ENCODE measurements at places on chromosomes 2 and 18.

DNA sequence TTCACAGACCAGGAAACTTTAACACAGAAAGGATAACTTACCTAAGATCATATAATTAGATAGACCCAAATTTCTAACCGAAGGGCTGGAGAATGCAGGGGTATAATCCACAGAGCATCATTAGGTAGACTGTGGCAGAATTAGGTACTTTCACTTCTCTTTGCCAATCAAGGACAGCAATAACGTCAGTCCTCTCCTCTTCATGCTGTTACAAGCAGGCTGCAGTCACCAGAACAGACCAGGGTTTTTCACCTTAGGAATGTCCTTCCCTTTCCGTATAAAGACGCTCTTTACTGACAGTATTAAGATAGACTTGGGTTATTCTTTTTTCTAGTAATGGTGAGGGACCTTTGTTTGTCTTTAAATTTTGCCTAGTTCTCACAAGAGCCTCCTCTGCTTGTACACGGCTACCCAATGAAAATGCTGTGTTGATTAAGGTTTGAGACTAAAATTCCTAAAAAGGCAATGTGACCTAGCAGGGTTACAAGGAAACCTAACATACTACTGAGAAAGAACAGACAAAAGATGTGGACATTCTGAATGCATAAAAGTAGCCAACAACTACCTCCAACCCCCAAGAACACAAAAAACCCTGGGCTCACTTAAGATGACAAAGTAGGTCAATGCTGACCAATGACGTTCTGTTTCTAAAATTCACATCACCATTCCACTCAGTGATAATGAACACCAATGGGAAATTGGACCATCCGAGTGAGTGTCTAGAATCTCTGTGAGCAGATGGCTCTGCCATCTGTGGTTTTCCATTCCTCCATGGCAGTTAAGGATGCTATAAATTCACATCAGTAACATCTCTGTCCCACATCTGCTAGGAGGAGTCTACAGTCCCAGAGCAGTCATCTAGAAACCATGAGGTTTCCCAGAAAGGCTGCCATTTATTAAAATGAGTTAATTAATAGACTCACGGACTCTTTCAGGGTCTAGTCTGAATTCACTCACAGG lies 2.1 kb downstream of the PDIA6 start:
- DNase-seq = no peak

GRCh38 chr2:74291218-74291544 lies 52.0 kb downstream of the SLC4A5 start:
- no peak for DNase-seq

DNA sequence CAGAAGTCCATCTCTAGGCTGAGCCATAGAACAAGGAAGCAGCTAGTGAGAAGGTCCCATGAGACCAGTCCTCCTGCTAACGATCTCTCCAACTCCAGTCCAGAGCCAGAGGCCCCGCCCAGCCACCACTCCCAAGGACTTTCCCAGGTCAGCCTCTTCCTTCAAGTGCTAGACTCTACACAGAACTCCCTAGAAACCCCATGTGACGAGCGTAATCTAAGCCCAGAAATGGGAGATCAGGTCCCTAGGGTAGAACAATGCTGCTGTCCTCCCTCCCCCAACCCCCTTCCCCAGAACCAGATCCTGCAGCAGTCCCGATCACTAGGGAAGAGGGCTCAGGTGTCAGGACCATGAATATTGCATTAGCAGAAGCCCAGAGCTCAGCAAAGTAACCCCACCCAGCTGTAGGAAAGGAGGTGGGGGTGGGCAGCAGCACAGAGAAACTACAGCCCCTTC lies 6.9 kb downstream of the DCTN1 start:
- DNase-seq = no peak

GRCh38 chr2:221517146-221517695 lies 54.9 kb downstream of the EPHA4 start:
- no peak for DNase-seq

GRCh38 chr2:195672674-195673073 lies 15.6 kb downstream of the SLC39A10 start:
- DNase-seq = no peak

GRCh38 chr2:96329456-96329855 lies 4.3 kb downstream of the ITPRIPL1 start:
- DNase-seq = no peak

DNA sequence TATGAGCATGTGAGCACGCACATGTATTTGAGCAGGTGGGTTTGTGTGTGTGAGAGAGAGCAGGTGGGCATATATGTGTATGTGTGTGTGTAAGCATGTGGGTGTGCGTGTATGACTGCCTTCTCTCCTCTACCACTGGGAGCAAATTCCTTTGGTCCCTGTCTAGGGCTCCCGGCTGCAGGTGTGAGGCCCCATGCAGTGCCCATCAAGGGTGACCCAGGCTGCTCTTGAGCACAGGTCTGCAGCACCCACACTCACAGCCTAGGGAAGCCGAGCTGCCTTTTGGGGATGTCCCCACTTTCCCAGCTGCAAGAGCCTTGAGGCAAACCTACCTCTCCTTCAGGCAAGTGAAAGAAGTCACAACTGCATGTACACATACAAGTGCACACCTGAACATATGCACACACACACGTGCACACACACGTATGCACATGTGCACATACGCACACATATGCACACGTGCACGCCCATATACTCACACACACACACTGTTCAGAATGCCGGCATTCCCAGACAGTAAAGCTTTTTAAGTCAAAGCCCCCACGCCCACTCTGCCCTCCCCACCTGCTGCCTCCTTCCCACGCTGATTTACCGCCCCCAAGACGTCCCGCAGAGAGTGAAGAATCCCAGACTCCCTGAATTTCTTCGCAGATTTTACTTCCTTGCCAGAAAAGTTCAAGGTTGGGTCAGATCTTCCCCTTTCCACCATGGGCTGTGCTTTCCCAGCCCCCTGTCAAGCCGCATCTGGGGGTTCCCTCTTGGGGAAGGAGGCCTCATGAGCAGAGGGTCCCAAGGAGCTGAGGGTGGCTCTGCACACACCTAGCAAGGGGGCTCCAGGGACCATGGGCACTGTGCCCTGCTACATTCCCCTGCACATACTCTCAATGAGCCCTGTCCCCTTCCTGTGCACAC lies 170.6 kb downstream of the TWIST2 start:
- DNase-seq = no peak

DNA sequence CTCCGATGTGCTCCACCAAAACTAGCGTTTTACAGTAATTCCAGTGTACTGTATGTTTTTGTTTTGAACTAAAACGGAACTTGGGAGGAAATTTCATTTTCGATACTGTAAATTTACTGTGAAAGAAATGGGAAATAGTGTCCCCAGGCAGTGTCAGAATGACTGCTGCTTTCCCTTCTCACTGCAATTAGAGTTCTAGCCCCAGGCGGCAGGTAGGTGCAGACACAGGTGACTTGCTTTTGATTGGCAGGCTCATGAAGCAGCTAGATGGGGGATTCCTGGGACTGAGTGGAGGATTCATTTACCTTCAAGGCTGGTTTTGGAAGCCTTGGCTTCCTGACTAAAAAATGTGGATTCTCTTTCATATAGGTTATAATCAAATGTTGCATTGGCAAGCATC lies 27.0 kb downstream of the RPRM start:
- no peak for DNase-seq

- no peak for DNase-seq
Observed at GRCh38 chr2:98580656-98581284, 27.5 kb downstream of the COA5 start.

DNA sequence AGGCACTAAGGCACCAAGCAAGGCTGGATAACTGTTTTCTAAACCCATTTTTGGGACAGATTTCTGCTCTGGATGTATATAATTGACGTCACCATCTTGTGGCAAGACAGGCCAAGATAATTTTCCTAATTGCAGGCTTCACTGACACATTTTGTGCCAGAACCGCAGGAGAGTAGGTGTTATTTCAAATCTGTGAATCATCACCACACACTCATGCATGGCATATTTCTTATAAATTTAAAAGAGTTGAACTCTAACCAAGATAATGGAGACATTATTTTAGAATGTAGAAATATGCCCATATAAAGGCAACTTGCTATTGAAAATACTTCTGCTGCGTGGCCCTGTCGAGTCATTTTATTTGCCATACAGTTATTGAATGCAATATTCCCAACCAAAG lies 68.3 kb upstream of the ACYP2 start:
- no peak for DNase-seq

Data from stimulated activated CD8-positive, alpha-beta memory T cell treated with anti-CD3 and anti-CD28 coated beads, Interleukin-4, amount 100 ng/mL, for 4 hours (primary cell).